T-cell (primary cell): ENCODE measurements at places on chromosomes 6 and 20.
A peak's percentile ranks its signal among the peaks of the same experiment; 100 is the strongest.

DNA sequence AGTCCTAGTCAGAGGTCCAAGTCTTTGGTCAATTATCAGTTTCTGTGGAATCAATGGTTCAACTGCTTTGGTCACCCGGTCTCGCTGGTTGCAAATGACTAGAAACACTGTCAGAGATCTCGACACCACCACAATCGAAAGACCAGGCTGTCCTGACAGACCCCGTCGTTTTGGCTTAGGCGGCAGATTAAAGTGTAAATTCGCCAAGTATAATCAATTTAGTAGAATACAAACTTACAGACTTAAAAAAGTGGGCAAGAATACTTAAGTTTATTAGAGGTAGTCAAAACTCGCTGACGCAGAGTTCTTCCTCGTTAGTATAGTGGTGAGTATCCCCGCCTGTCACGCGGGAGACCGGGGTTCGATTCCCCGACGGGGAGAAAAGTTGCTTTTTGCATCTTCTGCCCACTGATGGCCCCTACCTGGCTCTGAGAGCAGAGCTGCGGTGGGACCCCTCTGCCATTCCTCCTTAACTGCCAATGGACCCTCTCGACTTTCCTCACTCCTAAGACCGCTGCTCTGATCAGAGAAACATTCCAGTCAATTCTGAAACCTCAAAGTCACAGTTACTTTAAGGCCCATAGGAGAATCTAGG lies 30.6 kb upstream of the ZNF184 start:
- peak; percentile 79 for DNase-seq

DNA sequence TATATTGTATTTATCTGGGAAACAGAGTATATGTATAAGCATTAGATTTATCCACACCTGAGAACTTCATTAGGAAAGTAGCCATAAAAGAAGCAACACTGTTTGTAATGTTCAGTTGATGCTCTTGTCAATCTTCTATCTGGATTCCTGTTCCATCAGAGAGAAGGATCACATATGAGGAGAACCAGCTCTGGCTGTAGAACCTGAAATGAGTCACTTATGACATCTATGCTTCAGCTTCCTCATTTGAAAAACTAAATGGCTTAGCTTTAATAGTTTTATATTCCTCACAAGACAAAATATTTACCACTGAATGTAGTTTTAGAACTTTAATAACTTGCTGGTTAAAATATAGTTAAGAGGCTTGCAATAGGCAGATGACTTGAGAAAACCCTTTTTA lies 144.7 kb downstream of the TASP1 start:
- DNase-seq = no peak

- DNase-seq = no peak
These were observed 199.0 kb upstream of the HSF2 start for GRCh38 chr6:122200440-122200839.

DNA sequence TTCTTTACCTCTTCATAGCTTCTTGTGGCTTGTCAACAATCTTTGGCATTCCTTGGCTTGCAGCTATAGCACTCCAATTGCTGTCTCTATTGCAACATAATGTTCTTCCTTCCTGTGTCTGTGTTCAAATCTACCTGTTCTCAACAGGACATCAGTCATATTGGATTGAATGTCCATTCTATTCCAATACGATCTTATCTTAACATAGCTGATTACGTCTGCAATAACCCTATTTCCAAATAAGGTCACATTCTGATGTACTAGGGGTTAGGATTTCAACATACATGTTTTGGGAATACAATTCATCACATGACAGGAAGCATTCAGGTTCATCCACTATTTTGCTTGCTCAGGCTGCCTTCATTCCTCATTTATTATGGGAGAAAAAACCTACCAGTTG lies 684.4 kb upstream of the CITED2 start:
- no peak for DNase-seq

GRCh38 chr6:150631984-150632642 lies 32.4 kb downstream of the PLEKHG1 start:
- no peak for DNase-seq

- no peak for DNase-seq
These were observed 126.4 kb upstream of the CDH4 start for GRCh38 chr20:61125546-61126180.

- DNase-seq = no peak
These were observed 13.2 kb upstream of the SIRPA start for GRCh38 chr20:1882026-1882425.

DNA sequence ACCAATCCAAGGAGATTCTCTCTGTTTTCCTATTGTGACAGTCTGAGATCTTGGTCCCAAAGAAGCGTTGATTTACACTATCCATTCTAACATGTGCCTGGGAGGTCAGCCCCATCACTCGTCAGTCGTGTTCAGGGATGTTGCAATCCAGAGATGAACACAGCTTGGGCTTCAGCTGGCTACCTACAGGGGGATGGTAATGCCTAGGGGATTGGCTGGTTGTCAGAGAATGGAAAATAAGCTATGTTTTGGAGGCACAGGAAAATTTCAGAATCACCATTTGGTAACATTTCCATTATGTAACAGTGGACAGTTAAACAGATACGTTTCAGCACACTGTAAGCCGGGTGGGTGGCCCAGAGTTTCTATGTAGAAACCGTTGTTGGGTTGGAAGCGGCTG lies 147.1 kb upstream of the RALGAPA2 start:
- DNase-seq = no peak

- no peak for DNase-seq
These were observed 18.9 kb downstream of the SDCBP2 start for GRCh38 chr20:1310071-1310470.

- DNase-seq = no peak
These were observed 84.8 kb upstream of the BTBD3 start for GRCh38 chr20:11832851-11833250.

DNA sequence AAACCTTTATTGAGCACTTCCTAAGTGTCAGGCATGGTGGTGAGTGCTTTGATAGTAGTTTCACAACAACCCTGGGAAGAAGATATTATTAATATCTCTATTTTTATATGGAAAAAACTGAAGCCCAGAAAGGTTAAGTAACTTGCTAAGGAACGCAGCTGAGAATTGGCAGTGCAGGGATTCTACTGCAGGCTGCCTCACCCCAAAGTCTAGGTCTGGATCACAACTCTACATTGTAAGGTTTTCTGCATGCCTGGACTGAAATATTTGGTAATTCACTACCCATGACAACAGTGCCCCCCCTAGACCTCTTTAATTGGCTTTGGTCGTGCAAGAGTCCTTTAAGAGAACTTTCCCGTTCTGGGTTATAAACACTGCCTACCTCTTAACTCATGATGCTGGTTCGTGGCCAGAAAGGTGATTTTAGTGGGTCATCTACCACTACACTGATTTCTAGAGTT lies 67.1 kb upstream of the KCNQ5 start:
- no peak for DNase-seq

DNA sequence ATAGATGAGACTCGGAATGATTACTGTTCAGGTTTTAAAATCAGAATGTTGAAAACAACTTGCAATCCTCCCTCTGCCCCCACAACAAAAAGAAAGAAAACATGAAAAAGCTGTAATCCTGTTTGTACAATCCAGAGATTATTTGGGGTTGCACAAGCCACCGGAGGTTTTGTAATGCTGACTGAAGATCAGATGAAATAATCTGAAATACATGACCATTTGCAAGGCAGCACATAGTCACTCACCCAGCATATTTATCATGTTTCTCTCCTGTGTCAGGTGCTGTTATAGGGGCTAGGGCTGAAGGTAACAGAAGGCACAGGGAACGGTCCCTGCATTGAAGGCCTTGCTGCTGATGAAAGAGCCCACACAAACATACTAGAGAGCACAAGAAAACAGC lies 85.3 kb downstream of the SIM1 start:
- DNase-seq = no peak

DNA sequence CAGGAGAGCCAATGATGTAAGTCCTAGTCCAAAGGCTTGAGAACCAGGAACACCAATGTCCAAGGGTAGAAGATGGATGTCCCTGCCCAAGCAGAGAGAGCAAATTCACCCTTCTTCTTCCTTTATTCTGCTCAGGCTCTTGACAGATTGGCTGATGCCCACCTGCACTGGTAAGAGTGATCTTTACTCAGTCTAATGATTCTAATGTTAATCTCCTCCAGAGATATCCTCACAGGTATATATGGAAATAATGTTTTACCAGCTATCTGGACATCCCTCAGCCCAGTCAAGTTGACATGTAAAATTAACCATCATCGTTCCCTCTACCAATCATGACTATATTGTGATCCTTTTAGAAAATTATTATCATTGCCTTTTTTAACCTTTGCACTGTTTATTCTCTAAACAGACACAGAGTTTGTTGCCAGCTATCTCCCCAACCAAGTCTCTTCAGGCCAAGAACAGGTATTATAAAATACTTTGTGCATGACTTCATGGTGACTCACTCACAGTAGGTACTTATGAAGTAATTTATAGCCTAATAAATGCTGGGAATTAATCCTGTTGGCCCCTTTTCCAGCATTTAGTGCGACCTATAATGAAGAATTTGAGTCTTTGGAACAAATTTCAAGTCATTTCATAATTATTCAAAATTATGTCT lies 26.2 kb upstream of the TSHZ2 start:
- no peak for DNase-seq

DNA sequence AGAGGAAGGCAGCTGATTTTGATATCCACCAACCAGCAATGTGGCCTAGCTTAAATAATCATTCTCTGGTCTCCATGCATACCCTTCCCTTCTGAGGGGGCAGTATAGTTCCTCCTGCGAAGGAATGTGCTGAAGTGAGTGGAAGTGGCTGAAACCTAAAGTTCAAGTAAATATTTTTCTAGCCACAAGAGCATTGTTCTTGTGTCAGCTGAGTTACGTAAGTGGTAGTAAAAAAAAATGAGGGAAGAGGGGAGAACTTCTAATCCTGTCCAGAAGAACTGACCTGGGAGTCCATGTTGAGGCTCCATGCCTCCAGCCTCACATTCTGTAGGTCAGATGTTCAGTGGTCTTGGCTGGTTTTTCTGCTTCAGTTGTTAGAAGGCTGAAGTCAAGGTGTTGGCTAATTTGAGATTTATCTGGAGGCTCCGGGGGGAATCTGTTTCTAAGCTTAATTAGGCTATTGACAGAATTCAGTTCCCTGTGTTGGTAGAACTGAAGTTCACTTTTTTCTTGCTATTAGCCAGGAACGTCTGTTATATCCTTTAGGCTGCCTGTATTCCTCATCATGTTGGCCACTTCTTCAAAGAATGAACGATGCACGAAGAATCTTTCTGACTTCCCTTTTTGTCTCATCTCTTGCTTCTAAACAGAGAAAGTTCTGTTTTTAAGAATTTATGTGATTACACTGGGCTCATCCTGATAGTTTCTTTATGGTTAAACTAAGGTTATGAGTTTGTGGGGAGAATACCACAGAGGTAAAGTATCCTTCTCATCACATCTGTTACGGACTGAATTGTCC lies 207.1 kb upstream of the PRSS16 start:
- DNase-seq = no peak

DNA sequence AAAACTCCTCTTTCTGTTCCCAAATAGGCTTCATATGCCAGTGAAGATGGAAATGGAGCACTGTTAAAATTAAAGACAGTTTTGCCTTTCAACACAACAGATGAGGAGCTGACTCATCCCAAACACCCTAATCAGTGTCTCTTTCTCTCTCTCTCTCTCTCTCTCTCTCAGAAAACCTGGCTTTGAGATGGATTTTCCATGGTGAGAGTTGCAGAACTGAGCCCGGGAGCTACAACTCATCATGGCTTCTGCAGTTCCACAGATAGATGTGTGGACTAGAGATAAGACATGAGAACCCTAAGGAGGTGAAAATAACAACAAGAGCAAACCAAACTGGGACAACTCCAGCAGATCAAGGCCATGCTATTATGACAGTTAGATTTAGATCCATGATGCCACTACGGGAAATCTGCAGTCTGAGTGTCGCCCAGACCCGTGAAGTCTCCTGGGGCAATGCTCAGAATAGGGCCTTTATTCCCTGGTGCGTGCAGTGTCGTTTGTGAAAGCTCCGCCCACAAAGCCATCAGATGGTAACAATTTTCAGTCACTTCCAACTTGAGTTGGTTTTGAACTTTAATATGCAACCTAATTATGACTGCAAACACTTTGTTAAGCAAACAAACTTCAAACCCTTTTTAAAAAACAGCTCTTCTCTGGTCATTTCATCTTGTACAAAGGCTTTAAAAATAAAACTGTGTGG lies 338.2 kb upstream of the PREP start:
- DNase-seq = no peak

- no peak for DNase-seq
These were observed 147.3 kb downstream of the LAMA2 start for GRCh38 chr6:129030215-129030614.

- DNase-seq = no peak
These were observed 98.7 kb downstream of the ANKRD60 start for GRCh38 chr20:58129721-58130151.

GRCh38 chr6:108927927-108928326 lies 79.7 kb downstream of the ARMC2 start:
- DNase-seq = no peak

DNA sequence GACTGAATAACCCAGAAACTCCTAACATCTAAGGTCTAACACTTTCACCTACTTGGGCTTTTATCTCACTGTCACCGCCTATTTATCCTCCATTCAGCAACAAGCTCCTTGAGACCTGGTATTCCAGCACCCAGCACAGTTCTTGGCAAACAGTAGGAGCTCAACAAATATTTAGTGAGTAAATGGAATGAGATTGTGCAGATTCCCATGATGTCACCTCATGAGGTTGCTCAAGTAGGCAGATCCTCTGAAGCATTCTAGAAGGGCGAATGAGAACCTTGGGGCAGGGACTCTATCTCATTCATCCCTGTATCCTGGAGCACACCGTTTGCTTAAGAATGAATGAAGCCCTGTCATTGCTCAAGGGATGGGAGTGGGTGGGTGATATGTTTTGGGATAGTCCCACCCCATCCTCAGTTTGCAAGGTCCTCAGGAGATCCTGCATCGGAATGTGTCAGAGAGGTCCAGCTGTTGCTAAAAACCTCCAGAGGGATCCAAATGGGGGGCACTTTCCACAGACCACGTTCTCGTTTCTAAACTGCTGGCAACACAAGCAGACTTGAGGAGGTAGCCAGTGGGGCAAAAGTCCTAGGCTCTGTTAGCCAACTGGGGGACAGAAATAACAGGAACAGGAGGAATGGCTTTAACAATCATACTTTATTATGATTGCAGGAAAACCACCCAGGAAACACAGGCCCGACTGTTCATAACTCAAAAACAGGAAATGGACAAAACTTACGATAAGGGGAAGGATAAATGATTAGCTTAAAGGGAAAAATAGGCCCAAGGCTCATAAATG lies 42.0 kb downstream of the EDN1 start:
- DNase-seq = no peak

GRCh38 chr6:92000112-92000511 lies 1413.2 kb upstream of the MAP3K7 start:
- no peak for DNase-seq

DNA sequence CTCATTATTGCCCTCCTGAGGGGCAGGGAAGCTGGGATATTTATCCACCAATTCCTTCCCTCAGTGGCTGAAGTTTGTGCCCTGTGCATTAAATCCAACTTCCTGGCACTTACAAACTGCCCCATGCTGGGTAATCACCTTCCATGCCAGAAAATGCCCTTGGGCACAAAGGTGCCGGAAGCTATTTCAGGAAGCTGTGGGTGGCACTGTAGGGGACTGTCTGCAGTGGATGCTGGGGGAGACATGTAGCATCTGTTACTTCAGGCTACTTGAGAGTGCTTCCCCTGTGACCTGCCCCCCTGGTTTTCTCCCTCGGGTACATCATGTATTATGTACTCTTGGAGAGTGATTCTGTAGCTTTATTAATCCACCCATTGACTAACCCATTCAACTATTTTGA lies 24.7 kb upstream of the RALGAPA2 start:
- DNase-seq = no peak
